ENCODE measurements at places on chromosomes 5 and 9.

DNA sequence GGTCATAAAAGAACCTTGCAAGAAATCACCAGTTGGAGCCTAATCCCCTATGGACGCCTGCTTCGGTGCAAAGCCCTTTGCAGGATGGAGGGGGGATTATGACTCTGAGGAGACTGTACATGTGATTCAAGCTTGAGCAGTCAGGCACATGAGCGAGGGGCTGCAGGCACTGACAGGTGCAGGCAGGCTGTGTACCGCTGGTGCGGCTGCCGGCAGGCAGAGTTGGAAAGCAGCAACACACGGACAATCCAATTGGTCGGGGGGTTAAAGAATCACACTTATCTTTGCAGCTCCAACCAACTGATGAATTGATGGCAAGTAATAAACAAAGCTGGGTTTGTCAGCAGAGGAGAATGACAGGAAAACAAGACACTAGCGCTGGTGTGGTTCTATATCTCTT, 5.7 kb downstream of the WHRN start:
- no peak for DNase-seq

DNA sequence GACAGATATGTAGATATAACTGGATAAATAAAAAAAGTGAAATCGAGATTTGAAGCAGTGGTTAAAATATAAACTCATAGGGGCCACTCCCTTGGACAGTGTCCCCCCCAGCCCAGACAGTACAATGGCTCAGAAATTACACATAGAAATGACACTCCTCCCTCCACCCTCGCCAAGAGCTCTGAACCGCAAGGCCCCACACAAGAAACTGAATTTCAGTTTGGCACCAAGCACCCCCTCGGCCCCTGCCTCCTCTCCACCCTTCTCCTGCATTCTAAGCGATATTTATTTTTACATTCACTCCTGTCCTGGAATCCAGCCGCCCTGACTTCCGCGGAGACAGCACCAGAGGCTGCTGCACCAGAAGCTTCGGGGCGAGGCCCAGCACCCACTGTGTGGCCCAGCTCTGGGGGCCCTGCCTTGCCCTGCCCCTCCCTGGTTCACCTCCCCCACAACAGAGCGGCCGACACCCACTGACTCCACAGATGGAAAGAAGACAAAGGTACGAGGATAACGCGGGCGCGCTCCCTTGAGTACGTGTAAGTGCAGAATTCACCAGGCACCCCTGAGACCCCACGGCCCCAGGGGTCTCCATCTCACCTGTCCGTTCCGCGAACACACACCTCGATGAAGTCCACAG, 11.0 kb downstream of the STC2 start:
- no peak for DNase-seq

DNA sequence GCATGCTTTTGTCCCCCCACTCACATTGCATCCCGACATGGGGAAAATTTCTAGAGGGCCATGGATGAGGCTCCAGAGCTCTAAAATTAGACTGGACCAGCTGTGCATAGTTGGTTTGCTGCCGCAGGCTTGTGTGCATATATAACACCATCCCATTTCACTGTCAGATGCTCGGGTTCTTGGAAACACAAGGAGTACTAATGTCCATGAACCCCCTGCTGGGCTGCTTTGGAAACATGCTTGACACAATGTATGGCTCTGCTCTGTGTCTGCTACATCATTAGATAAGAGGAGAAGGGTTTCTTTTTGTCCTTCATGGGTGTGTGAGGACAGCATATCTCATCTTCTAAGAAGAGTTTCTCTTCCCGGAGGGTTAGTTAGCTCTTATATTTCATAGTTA, 292.1 kb upstream of the RORB start:
- no peak for DNase-seq

- DNase-seq, result no peak
These were observed 44.4 kb upstream of the RAI14 start for GRCh38 chr5:34611464-34612415.
